ENCODE measurements at places on chromosomes 1 and 21.

DNA sequence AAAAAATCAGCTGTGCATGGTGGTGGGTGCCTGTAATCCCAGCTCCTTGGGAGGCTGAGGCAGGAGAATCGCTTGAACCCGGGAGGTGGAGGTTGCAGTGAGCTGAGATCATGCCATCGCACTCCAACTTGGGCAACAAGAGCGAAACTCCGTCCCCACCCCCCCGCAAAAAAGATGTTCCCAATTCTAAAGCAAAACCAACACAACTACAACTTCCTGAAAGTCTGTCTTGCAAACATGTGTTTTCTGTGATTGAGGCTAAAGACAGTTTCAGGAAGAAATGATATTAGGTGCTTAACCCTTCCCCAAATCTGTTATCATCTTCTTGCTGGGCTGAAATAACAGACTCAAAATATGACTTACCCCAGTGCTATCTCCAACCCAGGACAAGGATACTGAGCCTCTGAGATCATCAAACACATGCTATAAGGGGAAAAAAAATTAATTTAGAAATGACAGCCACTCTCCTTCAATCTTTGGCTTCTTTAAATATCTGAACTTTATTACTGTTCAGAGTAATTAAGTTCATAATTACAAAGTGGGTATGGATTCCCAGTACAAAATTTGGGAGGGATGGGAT lies 28.5 kb downstream of the SORT1 start:
- no peak for DNase-seq

- DNase-seq, result no peak
Measured at GRCh38 chr1:105317976-105318375, 1568.3 kb downstream of the AMY1C start.

- DNase-seq, result no peak
Measured at GRCh38 chr1:67855444-67855843, 22.2 kb upstream of the GNG12 start.

DNA sequence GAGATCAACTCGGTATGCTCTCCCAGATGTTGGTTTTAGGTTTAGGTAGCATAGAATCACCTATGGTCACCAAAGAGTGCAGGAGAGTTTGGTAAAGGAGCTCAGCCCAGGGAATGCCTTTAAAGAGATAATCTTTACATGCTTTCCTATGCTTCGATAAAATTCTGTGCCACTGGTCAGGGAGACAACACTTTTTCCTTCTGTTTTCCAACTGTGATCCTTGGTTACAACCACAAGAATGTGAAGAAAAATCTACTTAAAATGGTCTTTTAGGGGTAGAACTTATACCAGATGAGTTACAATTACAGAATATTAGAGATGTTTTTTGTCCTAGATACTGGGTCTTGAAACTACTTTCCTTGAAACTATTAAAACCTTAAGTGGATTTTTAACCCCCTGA lies 895.6 kb downstream of the TTLL7 start:
- no peak for DNase-seq

- no peak for DNase-seq
Measured at GRCh38 chr1:118963456-118964430, 24.4 kb downstream of the TBX15 start.

- DNase-seq, result no peak
Measured at GRCh38 chr1:151537112-151537511, 3.0 kb upstream of the TUFT1 start.

DNA sequence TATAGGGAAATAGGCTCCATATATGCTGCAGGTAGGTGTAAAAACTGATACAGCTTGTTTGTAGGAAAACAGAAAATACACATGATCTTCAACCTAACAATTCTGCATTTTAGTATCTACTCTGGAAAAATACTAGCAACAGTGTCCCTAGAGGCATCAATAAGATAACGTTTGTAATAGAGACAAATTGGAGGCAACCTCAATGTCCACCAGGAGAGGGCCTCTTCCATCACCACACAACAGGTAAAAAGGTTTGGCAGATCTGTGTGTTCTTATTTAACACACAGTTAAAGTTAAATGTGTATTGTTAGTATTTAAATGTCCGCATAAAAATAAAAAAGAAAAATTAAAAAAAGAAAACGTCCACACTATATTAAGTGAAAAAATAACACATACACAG lies 5.4 kb downstream of the EIF2D start:
- DNase-seq, result no peak

DNA sequence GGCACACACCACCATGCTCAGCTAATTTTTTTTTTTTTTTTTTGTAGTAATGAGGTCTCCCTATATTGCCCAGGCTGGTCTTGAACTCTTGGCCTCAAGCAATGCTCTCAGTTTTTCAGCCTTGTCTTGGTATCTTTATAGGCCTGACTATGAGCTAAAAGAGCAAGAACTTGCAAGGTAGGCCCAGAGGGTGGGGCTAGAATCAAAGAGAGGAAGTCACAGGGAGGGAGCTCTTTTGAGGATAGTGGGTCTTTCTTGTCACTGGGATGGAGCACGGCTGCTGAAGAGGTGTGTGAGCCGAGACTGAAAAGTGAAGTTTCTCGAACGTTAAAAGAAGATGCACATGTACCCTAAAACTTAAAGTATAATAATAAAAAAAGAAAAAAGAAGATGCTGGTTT lies 260.0 kb upstream of the BEND5 start:
- DNase-seq, result no peak

DNA sequence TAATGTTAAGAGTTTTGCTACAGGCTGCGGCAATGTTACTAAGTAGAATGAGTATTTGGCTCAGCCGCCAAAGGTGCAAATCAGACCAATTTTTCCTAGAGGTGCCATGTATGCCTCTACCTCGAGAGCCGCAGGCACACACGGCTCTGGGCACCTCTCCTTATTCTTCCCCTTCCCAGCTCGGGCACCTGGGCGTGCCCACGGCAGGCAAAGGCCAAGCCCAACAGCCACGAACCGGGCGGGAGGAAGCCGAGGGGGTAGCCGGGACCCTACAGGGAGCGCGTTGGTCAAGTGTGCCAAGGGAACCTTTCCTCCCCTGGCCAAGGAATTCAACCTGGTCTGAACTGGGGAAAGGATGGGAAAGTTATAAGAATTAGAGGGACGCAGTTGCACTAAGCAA lies 31.0 kb downstream of the LRRC3 start:
- DNase-seq, result no peak

GRCh38 chr1:192801451-192801850 lies 7.4 kb upstream of the RGS2 start:
- DNase-seq, result no peak

DNA sequence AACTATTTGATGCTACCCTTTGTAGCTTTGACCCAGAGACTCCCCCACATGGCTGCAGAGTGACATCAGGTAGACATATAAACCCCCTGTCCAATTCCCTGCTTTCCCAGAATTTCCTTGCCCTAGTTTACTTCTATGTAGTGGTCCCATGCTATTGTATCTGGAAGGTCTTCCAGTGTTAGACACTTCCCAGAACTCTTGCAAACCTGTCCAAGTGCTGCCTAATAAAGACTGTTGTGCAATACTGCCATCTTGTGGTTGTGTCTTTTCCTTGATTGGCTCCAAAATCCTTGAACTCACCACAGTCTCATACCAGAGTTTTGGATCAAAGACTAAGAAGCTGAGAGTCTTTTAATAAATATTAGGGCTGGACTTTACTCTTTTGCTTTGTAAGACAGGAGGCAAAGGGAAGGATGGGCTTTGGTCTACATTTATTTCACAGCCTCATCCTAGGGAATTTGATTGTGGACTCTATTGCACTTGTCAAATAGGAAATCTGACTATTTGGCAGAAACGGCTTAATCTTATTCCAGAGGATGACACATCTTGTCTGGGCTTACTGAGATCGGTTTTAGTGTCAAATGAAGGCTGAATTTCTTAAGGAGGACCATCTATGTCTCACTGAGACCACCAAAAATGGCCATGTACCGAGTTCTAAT lies 169.9 kb downstream of the LRRC7 start:
- no peak for DNase-seq

DNA sequence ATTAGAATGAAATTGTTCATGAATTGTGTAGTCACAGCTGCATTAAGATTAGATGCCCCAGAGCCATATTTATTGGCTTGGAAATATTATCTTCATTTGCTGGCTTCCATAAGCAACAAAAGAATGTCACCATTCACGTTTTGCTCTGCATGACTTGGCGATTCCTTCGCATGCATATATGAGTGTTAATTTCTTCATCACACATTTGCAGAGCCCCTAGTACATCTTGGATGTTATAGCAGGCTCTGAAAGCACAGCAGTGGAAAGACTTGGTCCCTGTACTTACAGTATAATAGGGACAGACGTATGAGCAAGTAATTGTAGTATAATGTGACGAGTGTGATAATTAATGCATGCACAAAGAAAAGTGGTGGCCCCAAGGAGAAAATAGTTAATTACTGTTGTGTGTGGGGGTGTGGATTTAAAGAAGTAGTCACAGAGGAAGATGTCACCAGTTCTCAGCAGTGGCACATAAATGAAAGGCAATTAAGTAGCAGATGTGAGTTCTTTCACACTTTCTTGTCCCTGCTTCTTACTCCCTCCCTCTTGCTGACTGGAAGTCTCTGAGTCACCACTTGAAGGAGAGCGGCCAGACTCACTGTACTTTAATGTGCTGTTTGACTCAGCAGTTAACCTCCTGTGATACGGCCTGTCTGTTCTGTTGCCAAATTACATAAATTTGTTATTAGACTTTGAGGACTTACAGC lies 21.0 kb downstream of the S100A10 start:
- no peak for DNase-seq

DNA sequence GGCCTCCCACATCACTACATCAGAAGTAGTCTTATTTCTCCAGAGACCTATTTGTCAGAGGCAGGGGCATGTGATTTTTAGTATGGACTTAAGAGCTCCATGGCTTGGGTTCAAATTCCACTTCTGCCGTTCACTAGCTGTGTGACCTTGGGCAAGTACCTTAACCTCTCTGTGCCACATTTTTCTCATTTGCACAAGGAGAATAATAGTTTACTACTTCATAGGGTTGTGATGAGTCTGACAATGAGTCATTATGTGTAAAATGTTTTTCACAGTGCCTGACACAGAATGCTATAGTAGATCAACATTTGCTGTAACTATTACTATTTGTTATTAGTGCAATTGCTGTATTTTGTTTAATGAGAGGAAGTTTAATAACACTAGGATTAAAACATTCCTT lies 200.6 kb downstream of the PRDM2 start:
- DNase-seq, result no peak

GRCh38 chr1:32159189-32159588 lies 20.3 kb upstream of the TXLNA start:
- no peak for DNase-seq

GRCh38 chr1:24191860-24192259 lies 4.8 kb upstream of the IFNLR1 start:
- no peak for DNase-seq

GRCh38 chr1:114660238-114660637 lies 9.6 kb downstream of the DENND2C start:
- no peak for DNase-seq

GRCh38 chr1:150530491-150531159 lies 15.1 kb downstream of the FALEC start:
- DNase-seq, result no peak

GRCh38 chr1:3033040-3033789 lies 11.9 kb downstream of the ACTRT2 start:
- no peak for DNase-seq

GRCh38 chr1:18849261-18849711 lies 10.2 kb downstream of the TAS1R2 start:
- DNase-seq, result no peak

- DNase-seq, result no peak
Measured at GRCh38 chr1:181485287-181486097, 2.2 kb downstream of the CACNA1E start.

- DNase-seq, result no peak
Measured at GRCh38 chr1:156547982-156548381, 24.4 kb downstream of the IQGAP3 start.

DNA sequence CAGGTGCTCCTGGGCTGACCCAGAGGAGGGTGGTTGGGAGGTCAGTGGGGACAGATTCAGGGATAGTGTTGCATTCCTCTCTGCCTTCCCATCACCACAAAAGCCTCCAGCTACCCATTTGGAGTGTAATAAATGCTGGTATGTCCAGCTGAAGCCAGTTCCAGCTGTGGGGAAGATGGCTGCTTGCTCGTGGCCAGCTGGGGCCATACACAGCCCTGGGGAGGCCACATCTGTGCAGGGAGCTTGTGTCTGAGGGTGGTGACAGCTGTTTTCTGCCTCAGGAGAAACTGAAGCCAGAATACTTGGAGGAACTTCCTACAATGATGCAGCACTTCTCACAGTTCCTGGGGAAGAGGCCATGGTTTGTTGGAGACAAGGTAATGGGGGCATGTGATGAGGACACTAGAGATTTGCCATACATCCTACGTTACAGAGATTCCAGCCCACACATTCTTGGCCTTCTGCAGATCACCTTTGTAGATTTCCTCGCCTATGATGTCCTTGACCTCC lies 2.7 kb downstream of the GSTM4 start:
- no peak for DNase-seq

- DNase-seq, result no peak
Measured at GRCh38 chr1:209150114-209150513, 433.4 kb upstream of the CAMK1G start.

- no peak for DNase-seq
Measured at GRCh38 chr1:22796642-22797041, 86.0 kb downstream of the EPHB2 start.

DNA sequence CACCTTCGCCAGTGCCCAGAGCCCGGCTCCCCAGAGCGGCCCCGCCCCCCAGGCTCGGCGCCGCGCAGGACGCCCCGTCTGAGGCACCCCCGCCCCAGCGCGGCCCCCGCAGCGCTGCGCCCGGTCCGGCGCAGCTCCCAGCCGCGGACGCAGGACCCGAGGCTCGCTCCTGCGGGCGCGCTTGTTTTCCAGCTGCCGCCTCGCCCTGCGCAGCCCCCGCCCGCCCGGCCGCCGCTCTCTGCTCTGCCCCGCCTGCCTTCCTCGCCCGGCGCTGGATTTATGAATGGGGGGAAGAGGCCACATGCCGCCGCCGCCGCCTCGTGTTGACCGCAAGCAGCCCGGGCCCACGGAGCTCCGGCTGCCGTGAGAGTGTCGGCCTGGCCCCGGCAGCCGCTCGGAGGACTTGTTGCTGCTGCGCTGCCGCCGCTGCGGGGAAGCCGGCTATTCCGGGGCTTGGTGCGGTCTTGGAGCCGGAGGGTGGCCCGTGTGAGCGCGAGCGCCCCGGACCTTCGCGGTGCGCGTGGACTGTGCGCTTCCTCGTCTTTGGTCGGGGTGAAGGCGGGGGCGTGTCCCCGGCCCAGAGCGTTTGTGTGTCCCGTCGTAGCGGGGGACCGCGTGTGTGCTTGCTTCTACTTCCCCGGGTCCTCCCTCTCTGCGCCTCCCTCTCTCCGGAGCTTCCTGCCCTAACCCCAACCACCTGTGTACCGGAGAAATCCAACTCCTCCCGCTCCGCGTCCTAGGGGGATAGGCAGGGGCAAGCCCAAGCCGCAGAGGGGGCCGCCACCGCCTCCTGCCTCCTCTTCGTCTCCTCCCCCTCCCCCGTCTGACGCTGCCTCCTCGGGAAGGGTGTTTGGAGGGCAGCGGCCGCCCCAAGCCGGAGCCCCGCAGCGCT lies 736 bp downstream of the KCNC4 start:
- DNase-seq, result no peak

- no peak for DNase-seq
Measured at GRCh38 chr1:244050014-244050834, 859 bp upstream of the ZBTB18 start.

GRCh38 chr1:171083222-171083621 lies 7.5 kb upstream of the FMO3 start:
- peak; percentile 99 for DNase-seq

- DNase-seq, result no peak
Measured at GRCh38 chr1:201014816-201015200, 8.7 kb downstream of the KIF21B start.

Measured in NCI-H187 treated with DMSO at 0.1 percent for 48 hours (cell line).